A673 (cell line): ENCODE measurements at places on chromosomes 5 and 9.

DNA sequence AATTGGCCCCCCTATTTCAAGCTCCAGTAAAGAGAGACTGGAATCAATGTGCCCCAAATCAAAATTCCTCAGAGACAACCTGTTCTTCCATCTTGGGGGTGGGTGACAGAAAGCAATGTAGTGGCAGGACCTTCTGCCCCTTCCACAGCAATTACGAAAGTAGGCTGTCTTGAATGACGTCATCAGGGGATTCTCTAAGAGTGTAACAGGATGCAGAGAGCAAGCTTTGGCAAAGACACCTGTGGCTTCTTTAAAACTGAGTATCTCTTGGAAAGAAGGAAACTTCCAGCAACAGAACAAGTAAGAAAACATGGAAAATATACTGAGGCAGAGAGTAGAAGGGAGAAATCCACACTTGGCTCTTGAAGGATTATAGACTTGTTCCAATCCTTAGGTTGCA is 247.6 kb upstream of the PDE4D start:
- H3K4me1 ChIP-seq = no peaks in the 10 kb centered on the region
- no peak overlapping the region for H3K4me3 ChIP-seq
- no peak overlapping the region for H3K27ac ChIP-seq

- DNase-seq = no peak
- no peaks in the 10 kb centered on the region for H3K27me3 ChIP-seq
- no peak overlapping the region for H3K27ac ChIP-seq
- H3K4me3 ChIP-seq = no peak overlapping the region
- no peaks in the 10 kb centered on the region for H3K36me3 ChIP-seq
Observed at GRCh38 chr5:71939452-71940230, 167.6 kb upstream of the MAP1B start.

DNA sequence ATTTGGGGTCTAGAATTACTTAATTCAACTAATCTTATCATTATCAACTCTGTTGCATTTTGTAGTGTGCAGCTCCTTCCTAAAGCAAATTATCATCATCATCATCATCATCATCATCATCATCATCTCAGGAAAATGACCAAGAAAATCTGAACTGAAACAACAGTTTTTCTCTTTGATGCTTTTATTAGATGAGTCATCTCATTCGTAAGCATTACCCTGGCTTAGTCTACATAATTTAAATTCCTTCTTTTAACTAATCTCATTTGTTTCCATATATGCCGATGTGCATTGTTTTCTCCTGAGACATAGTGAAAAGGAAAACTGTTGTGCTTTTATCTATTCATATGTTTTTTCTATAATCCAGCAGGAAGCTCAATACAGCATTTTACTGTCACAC is 173.0 kb upstream of the PDE4D start:
- H3K4me3 ChIP-seq = no peak overlapping the region
- no peak overlapping the region for H3K27ac ChIP-seq
- peak; percentile 16 for DNase-seq
- no peaks in the 10 kb centered on the region for H3K4me1 ChIP-seq

GRCh38 chr5:151180291-151180690 is 22.7 kb upstream of the ANXA6 start:
- DNase-seq = no peak
- H3K36me3 ChIP-seq = no peaks in the 10 kb centered on the region
- peaks cover 15% of the 10 kb centered on the region for H3K4me1 ChIP-seq
- no peak overlapping the region for H3K4me3 ChIP-seq
- H3K27me3 ChIP-seq = no peaks in the 10 kb centered on the region

GRCh38 chr5:75460942-75461610 is 50.4 kb downstream of the CERT1 start:
- DNase-seq = no peak
- no peaks in the 10 kb centered on the region for H3K27me3 ChIP-seq
- H3K27ac ChIP-seq = no peak overlapping the region
- peaks cover 26% of the 10 kb centered on the region for H3K4me1 ChIP-seq

GRCh38 chr5:123097871-123098735 is 9.1 kb downstream of the PRDM6 start:
- no peak for DNase-seq
- H3K4me3 ChIP-seq = no peak overlapping the region
- no peaks in the 10 kb centered on the region for H3K4me1 ChIP-seq
- H3K27me3 ChIP-seq = peaks cover 98% of the 10 kb centered on the region

DNA sequence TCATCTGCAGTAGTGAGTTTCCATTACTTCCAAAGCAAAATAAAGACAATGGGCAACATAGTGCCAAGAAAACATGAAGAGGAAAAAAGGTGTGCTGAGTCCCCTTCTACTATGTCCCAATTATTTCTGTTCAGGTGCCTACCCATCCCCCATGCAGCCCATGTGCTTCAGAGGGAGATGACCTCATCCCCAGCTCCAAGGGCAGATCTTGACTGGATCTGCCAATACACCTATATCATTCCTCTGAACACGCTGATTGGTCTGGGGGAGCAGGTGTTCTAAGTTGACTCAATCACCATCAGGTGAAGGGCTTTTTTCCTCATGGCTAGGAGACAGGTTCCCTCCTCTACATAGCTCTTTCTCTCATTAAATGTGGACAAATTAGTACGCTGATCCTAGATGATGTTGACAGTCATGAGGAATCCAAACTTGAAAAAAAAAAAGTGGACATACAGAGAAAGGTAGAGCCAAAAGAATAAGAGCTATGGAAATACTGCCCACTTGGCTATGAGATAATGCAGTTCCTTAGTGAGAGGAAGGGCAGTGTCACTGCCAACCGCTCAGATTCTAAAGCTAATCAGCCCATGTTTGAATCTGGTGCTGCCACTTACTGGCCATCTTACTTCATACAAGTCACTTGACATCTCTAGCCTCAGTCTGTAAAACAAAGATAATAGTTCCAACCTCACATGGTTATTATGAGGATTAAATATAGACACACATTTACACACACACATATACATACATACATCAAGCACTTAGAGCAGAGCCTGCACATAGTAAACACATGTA is 23.1 kb downstream of the PRELID2 start:
- no peak overlapping the region for H3K4me3 ChIP-seq
- peak; percentile 65 for DNase-seq
- H3K27ac ChIP-seq = no peak overlapping the region
- no peaks in the 10 kb centered on the region for H3K27me3 ChIP-seq
- H3K4me1 ChIP-seq = peaks cover 11% of the 10 kb centered on the region

DNA sequence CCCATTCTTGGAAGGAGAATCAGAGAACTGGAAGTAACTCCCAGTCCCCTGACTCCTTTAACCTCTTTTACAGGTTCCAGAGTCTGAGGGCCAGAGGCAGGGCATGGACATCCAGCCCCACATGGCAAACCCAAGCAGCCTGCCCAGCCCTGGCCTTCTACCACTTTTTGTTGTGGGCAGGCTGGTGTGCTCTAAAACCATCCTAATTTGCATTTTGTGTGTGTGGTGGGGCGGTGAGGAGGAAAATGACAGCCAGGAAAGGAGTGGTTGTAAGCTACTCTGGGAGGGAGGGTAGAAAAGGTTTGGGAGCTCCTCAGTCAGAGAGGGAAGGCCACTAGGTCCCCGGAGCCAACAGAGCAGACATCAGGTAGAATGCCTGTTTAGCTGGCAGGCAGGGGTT is 90.6 kb downstream of the PSD2 start:
- H3K27ac ChIP-seq = no peak overlapping the region
- H3K36me3 ChIP-seq = no peaks in the 10 kb centered on the region
- peaks cover 18% of the 10 kb centered on the region for H3K27me3 ChIP-seq
- H3K4me1 ChIP-seq = no peaks in the 10 kb centered on the region

DNA sequence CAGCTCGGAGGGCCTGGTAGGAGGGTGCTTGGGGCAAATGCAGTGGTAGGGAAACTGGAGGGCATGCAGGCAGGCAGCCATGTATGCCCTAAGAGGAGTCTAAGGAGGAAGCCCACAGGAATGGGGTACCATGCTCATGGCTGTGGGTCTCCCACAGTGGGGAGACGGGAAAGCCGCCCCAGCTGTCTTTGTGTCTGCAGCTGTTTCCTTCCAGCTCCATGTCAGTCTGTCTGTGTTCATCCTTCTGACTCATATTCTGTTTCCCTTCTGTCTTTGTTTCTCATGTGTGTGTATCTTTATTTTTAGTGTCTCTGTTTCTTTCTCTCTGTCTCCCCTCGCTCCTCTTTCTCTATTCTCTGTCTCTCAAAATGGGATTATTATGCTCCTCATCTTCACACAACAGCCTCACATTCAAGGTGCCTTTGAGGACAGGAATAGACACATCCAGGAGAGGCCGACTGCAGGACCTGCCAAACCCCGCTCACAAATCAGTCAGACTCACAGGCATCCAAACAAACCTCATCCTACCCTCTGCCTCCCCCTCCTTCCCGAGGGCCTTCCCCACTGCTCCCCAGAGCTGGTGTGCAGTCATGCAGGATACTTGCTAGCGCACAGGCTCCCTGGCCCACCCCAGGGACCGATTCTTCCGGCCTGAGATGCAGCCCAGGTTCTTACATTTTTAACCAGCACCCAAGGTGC is 68.4 kb upstream of the RARS1 start:
- no peaks in the 10 kb centered on the region for H3K4me1 ChIP-seq
- no peaks in the 10 kb centered on the region for H3K36me3 ChIP-seq
- H3K27ac ChIP-seq = no peak overlapping the region
- DNase-seq = no peak

GRCh38 chr5:56447232-56447631 is 214.1 kb upstream of the ANKRD55 start:
- no peak overlapping the region for H3K4me3 ChIP-seq
- no peaks in the 10 kb centered on the region for H3K36me3 ChIP-seq
- no peaks in the 10 kb centered on the region for H3K27me3 ChIP-seq

- H3K36me3 ChIP-seq = no peaks in the 10 kb centered on the region
- peaks cover 49% of the 10 kb centered on the region for H3K27me3 ChIP-seq
Observed at GRCh38 chr5:93572608-93573353, 8.2 kb downstream of the NR2F1-AS1 start.
